ENCODE measurements at places on chromosomes 4 and X. TPM values are rescaled to one million over a fixed set of nuclear protein-coding genes. Genes with fewer than 3 reads are reported as not detected.

- no peak for DNase-seq
These were observed 116.3 kb downstream of the SHROOM4 start for GRCh38 chrX:50697691-50698090.

DNA sequence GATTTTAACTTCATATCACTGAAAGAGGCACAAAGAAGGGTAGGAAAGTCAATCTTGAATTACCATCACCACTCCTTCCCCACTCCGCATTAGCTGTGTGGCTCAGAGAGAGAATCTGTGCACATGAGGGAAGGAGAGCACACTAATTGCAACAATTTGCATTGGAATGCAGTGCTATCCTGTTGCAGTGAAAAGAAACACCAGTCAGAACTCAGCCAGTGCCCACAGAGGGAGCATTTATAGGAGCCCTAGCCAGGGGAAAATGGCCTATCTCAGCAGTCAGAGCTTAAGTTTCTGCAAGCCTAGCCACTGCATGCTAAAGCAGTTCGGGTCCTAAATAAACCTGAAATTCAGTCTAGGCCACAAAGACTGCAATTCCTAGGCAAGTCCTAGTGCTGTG is 159.4 kb upstream of the AR start:
- no peak for DNase-seq

- DNase-seq, result no peak
These were observed 17.8 kb downstream of the ZNF81 start for GRCh38 chrX:47854474-47854873.

DNA sequence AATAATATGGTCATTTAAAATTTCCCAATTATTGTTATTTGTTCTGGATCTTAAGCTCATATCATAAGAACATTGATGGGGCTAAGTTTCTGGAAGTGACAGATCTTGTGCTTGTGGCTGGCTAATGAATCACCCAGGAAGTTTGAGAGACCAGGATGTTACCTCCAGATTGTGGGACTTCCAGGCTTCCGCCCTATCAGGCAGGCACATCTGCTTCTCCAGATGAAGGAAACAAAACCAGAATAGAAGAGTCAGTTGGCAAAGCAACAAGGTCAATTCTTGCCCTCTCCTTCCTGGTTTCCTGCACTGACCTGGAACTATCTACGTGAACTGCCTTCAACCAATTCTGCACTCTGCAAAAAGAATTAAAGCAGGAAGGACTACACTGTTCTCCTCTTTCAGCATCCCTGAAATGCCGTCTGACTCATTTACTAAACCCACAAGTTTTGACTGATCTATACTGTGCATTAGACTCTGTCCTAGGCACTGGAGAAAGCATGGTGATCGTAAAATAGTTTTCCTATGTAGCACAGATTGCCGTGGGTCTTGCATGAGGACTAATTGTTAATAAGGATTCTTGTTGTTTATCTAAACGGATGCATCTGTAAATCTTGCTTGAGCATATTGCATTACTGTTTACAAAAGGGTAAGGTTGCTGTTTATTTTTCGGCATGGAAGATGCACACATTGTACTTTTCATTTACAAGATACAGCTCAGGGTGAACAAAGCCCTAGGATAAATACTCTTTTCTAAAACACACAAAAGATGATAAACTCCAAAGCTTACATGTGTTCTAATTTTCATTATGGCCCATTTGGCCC is 74.6 kb downstream of the AMELX start:
- no peak for DNase-seq

GRCh38 chrX:29044423-29045184 is 457.4 kb downstream of the IL1RAPL1 start:
- no peak for DNase-seq

DNA sequence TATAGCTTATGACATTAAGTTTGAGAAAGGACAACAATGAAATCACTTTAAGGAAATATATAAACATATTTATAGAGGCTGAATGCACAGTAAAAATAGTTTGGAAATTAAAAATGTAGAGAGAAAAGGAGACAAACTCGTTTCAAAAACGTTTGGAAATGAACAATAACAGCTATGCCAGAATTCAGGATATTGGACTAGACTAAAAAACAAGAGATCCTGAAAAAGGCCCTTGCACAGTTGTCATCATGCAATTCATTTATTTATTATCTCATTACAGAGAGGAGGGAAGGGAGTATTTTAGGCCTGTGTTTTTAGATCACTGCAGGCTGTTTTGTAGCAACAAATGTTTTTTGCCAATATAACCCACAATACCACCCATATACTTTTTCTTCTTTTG is 527.2 kb downstream of the ADGRL3 start:
- no peak for DNase-seq

DNA sequence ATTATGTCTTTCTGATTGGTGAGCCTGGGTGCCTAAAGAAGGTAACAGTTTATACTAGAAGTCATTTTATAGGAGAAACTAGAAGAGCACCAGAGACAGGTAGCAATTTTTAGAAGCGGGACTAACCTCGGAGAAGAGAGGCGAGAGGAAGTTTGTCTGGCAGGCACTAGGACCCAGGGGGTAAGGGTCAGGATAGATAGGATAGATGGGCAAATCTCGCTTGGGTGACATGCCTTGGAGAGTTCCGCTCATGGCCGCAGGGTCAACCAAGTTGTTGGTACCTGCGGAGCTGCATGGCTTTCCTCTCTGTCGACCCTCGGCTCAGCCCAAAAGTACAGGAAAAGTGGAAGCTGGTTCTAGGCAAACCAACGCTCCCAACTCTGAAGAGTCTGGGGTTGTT is 11.3 kb downstream of the PI4K2B start:
- no peak for DNase-seq

- DNase-seq, result peak; percentile 70
These were observed 4.5 kb downstream of the G6PD start for GRCh38 chrX:154541896-154542722.

DNA sequence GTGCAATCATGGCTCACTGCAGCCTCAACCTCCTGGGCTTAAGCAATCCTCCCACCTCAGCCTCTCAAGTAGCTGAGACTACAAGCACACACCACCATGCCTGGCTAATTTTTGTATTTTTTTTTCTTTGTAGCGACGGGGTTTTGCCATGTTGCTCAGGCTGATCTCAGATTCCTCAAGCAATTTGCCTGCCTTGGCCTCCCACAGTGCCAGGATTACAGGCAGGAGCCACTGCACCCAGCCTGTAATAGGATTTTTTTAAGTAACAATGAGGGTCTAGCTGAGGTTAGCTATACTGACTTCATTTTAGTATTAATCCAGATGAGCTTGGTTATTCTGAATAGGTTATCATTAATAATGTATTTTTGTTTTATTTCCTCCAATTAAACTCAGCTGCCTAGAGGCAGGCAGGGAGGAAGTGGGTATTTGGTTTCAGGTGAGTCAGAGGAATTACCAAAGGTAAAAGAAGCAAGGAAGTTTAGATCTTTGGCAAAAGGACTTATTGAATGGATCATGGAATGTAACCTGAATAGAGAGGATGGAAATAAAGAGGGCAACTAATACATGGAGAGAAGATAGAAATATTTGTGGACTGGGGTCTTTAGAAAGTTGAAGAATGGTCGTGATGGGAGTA is 1023.3 kb upstream of the TENM3 start:
- DNase-seq, result no peak

DNA sequence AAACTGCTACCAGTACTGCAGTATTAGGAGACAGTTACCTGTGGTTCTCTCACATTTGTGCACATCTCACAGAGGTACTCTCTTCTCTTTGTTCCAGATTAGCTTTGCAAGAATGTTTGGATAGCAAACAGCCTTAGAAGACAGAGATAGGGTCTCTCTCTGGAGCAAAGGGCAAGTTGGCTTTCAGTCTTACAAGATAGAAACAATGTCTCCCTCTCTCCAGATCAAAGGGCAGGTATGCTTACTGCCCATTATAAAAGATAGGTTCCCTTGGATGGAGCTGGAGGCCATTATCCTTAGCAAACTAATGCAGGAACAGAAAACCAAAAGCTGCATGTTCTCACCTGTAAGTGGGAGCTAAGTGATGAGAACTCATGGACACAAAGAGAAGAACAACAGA is 50.2 kb upstream of the KIT start:
- DNase-seq, result no peak

- no peak for DNase-seq
These were observed 14.0 kb upstream of the ART3 start for GRCh38 chr4:76060506-76060905.

FAM184B gene
- not detected for total RNA-seq

ABCG2 gene
- total RNA-seq, result 0.50 TPM

GPRIN3 gene
- total RNA-seq, result 11.6 TPM

TMEM144 gene
- 1.00 TPM for total RNA-seq

CHRNA9 gene
- total RNA-seq, result not detected

MAGEA1 gene
- total RNA-seq, result not detected

MAGEA4 gene
- total RNA-seq, result not detected
